Kidney tubule cell (primary cell): ENCODE measurements at places on chromosomes 4 and X.

DNA sequence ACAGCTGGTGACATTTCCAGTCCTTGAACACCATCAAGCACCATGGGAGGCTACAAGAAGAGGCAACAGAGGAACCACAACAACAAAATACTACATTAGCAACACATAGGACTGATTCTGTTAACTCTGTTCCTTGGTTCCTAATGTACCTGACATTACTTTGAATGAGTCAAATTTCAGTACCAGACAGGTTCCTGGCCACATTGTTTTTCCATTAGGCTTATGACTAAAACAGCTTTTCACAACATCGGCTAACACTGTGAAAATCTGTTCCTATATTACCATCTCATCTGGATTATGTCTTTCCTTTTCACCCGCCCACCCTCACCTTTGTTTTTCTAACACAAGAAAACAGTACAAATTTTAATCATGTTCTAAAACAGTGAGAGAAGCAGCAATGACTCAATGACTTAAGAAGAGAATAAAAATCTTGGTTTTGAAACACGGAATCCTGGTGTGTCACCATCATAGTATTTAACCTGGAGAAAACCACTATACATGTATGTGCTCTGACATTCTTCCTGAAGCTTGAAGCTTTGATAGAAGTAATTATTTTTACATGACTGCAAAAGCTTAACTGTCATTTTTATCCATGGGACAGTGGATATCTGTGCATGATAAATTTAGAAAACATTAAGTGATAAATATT is 143.9 kb downstream of the SCFD2 start:
- no peak for DNase-seq

DNA sequence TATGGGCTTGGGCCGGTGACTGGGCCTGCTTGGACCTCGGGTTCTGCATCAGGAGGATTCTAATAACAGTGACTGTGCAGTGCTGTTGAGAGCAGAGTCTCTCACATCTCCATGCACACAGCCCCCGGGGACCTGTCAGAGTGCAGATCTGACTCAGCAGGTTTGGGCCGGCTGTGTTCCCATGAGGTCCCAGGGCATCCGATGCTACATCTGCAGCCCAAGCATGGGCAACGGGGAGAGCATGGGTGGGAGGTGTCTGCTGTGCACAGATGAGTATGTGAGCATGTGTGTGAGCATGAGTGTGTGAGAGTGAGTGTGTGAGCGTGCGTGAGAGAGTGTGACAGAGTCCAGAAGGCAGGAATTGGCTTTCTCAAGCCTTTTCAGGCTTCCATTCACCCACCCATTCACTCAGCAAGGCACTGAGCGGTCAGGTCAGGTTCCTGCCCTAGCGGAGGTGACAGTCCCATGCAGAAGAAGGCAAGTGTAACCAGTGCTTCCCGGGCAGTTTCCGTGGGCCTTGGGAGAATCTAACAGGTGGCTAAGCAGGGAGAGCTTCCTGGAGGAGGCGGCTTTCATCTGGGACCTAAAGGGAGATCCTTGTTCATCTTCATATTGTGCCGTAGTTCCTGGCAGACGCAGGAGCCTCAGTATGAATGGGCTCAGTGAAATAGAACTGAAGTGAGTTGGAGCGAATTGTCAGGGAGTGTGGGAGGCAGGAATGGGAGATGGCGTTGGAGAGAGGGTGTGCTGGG is 62.6 kb downstream of the SORCS2 start:
- no peak for DNase-seq

DNA sequence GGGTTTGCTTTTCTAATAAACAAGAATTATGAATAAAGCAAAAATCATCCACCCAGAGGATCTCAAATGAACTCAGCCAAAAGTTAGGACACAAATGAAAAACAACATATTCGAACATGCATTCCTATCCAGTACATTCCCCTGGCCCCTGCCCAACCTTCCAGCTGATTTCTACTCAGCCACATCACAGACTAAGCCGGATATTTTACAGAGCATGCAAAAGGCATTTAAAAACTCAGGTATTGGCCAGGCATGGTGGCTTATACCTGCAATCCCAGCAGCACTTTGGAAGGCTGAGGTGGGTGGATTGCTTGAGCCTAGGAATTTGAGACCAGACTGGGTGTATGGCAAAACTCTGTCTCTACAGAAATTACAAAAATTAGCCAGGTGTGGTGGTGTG is 54.6 kb downstream of the RELL1 start:
- DNase-seq, result no peak

- DNase-seq, result no peak
Observed at GRCh38 chr4:3361896-3362295, 69.1 kb downstream of the RGS12 start.

GRCh38 chr4:121041307-121042090 is 30.8 kb downstream of the NDNF start:
- peak; percentile 4 for DNase-seq

GRCh38 chrX:9147726-9148125 is 113.8 kb upstream of the FAM9B start:
- DNase-seq, result no peak

GRCh38 chrX:134161162-134161561 is 75.8 kb upstream of the CCDC160 start:
- DNase-seq, result peak; percentile 57

DNA sequence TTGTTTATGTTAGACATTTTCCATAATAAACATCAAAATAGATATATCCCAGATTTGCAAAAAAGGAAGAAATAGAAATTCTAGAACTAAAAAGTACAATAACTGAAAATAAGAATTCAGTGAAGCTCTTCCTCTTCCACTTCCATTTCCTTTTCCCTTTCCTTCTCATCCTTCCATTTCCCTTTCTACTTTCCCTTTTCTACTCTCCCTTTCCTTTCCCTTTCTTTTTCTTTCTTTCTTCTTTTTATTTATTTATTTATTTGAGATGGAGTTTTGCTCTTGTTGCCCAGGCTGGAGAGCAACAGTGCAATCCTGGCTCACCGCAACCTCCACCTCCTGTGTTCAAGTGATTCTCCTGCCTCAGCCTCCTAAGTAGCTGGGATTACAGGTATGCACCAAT is 30.6 kb upstream of the OPHN1 start:
- DNase-seq, result no peak

DNA sequence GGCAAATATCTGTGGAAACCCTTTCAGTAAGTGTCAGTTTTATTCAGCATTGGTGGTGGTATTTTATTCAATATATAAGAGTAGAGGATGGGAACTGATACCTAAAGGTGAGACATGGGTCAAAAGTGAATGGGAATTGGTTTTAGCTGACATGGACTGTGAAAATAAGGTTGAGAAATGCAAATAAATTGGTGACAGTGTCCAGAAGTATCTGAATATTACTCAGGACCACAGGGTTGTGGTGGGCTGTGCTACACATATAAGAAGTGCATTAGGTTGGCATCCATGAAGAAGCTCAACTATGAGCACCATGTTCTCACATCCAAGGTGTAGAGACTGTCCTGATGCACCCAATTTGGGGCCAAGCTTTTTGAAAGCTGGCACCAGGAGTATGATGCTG is 45.0 kb downstream of the ETDC start:
- no peak for DNase-seq

DNA sequence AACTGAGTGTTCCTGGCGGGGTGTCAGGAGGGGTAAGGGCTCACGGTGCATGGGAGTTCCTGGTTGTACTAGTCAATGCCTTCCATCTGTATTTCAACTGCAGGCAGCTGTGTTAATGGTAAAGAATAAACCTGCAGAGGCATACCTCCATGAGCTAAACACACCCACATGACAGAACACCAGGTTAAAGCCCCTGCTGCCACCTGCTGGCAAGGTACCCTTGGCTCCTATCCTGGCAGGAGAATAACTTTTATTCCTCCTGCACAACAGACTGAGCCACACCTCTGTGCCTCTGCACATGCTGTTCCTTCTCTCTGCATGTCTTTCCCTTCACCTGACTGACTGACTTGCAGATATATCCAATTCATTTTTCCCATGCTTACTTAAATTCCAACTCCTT is 11.1 kb downstream of the ITIH6 start:
- peak; percentile 4 for DNase-seq

DNA sequence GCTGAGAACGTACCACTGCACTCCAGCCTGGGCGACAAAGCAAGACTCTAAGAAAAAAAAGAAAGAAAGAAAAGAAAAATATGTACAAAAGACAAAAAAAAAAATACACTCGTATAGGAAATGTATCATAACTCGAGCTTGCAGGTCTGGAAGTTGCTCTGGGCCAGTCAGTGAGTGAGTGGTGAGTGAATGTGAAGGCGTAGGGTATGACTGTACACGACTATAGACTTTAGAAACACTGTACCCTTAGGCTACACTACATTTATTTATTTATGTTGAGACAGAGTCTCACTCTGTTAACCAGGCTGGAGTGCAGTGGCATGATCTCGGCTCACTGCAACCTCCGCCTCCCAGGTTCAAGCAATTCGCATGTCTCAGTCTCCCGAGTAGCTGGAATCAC is 29.4 kb downstream of the EVC2 start:
- no peak for DNase-seq

DNA sequence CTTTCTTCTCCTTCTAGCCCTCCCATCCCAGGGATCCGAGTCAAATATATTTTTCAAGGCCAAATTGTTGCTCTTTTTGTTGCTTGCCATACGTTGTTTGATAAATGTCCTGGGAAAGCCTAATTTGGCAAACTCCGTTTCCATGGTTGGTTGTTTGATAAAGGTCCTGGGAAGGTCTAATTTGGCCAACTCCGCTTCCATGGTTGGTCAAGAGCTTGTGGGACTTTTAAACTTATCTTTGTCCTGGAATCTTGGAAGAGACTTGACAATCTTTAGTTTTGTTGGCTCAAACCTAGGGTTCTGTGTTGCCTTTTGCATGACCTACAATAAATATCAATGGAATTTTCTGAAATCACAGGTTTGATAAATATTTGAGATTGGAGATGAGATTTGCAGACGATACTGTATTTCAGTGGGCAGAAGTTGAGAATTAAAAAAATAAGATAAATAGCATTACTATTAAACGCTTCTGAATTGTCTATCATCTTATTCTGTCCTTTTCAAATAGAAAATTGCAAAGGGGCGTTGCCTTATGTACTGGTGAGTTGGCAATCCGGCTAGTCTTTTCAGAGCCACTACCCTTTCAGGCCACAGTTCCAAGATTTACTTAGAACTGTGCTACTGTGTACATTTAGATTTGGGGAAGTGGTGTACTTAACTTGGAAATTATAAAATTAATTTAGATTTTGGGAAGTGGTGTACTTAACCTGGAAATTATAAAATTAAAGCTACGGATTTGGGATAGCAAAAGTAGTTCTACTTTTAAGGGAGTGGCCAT is 804 bp downstream of the OSTC start:
- peak; percentile 42 for DNase-seq

- DNase-seq, result no peak
Observed at GRCh38 chr4:52931243-52931642, 69.1 kb downstream of the RASL11B start.

- peak; percentile 81 for DNase-seq
Observed at GRCh38 chr4:76016393-76016792, 6.9 kb downstream of the CXCL10 start.

DNA sequence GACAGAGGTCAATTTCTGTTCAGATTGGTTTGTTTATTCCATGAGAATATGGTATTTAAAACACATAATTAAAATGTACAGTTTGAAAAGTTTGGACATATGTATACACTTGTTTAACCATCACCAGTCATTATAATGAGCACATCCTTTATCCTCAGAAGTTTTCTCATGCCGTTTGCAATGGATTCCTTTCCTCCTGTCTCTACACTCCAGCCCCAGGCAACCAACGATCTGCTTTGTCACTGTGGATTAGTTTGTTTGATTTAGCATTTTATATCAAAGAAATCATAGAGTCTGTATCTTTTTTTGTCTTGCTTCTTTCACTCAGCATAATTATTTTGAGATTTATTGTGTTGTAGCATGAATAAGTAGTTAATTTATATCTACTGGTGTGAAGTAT is 243.0 kb upstream of the TRAM1L1 start:
- DNase-seq, result no peak

DNA sequence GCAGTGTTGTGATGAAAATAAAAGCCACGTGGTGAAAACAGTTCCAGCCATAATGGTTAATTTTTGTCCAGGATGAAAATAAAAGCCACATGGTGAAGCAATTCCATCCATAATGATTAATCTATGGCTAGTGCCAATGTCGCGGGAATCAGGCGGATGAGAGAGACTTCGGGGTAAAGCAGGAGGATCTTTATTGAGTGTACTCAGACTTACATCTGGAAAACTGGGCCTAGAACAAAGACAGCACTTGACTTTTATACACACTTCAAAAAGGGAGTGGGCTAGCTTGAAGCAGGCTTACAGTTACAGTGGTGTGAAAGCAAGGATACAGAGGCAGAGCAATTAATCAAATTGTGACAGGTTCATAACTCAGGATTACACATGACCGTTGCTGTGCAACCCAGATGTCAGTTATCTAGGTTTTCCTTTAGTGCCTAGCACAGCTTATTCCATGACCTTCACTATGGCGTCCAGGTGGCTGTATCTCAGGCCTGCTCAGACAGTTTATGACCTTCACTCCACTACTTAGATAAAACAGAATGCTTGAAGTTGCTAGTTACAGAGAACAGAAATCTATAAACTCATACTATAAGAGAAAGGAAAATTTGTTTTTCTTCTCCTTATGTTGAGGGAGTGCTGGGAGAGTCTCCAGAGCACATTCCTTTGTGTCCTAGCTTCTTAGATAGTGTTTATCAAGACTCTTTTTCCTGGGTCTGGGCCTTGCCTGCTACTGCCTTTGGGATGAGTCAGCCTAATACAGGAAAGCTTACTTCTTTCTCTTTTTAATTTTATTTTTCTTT is 5.9 kb upstream of the PLA2G12A start:
- DNase-seq, result peak; percentile 49

GRCh38 chr4:64781737-64782326 is 372.6 kb upstream of the TECRL start:
- DNase-seq, result peak; percentile 63

GRCh38 chr4:145490796-145491195 is 9.1 kb downstream of the SMAD1 start:
- no peak for DNase-seq
